Common myeloid progenitor, CD34-positive (primary cell): ENCODE measurements at places on chromosomes 11 and 22.

GRCh38 chr11:124898263-124898680 is 607 bp upstream of the ROBO4 start:
- peak; percentile 27 for DNase-seq

GRCh38 chr11:102346748-102347461 is at the start of gene BIRC2:
Gene BIRC2, plus strand, starts transcription at chr11:102347214. Its CDS starts 2,641 bp downstream, at chr11:102349855.
- peak; percentile 95 for DNase-seq

- DNase-seq, result peak; percentile 37
Measured at GRCh38 chr11:75768909-75769771, 562 bp downstream of the DGAT2 start.

DNA sequence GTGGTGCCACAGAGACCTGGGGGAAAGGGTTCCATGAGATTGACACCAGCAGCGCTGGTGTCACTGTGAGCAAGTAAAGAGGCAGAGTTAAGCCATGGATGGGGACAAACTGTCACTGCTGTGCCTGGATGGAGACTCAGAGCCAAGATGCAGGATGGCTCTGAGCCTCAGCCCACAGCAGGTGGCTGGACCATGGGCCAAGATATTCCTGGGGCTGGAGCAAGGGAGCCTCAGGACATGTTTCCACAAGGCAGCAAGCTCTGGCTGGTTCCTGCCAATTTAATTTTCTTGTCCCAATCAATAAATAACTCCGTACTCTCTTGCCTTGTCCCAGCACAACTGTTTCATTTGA is 23.0 kb downstream of the MYO18B start:
- DNase-seq, result no peak

GRCh38 chr11:64384981-64385944 is 26.3 kb downstream of the RPS6KA4 start:
- DNase-seq, result peak; percentile 28

GRCh38 chr11:1409108-1409851 is 19.5 kb downstream of the BRSK2 start:
- DNase-seq, result no peak

GRCh38 chr11:30889143-30889794 is 303.1 kb upstream of the MPPED2 start:
- no peak for DNase-seq

DNA sequence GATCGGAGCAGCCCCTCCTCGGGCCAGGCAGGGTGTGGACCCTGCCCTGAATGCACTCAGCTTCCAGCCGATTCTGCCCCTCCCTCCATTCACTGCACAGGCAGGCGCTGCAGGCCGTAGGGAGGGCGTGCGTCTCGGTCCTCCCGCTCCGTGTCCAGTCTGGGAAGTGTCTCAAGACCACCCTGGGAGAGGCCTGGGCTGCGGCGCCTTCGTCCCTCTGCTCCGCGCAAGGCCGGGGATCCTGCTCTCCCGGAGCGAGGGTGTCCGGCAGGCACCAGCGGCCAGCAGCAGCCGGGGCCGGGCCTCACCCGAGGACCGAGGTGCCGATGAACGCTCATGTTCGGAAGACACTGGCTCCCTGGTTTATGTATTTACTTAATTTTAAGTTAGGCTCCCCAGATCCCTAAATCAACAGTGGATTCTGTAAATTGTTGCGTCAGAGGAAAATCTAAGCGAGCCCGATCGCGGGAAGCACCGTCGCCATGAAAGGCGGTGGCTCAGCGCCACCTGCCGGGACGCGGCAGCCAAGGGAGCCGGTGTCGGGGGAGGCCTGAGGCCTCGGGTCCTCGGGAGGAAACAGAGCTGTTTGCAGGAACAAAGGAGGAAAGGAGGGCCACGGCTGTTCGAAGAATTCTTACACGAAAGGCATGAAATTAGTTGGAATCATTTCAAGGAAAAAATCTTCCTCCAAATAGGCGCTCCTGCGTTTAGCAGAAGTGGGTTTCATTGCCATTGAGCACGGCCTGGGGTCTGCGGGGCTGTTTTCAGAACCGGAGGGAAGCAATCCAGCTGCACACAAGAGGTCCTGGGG is 195.3 kb downstream of the BRD1 start:
- peak; percentile 50 for DNase-seq

GRCh38 chr11:85431319-85431718 is 195.8 kb downstream of the DLG2 start:
- DNase-seq, result no peak

DNA sequence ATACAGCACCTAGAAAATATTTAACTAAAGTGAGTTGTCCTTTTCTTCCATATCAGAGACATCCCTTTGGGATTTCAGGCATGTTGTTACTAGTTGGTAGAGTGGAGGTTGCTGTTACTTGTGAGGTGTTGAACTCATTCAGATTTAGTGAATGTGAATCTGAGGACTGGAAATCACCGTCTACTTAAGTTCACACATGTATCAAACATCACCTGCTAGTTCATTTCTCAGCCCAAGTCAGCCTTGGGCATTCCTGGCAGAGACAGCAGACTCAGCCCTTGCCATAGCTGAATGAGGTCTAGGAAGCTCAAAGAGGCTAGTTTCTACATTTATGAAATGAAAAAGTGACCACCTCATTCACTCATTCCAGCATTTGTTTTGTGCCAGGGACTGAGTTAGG is 9.7 kb downstream of the KDELR3 start:
- DNase-seq, result no peak

DNA sequence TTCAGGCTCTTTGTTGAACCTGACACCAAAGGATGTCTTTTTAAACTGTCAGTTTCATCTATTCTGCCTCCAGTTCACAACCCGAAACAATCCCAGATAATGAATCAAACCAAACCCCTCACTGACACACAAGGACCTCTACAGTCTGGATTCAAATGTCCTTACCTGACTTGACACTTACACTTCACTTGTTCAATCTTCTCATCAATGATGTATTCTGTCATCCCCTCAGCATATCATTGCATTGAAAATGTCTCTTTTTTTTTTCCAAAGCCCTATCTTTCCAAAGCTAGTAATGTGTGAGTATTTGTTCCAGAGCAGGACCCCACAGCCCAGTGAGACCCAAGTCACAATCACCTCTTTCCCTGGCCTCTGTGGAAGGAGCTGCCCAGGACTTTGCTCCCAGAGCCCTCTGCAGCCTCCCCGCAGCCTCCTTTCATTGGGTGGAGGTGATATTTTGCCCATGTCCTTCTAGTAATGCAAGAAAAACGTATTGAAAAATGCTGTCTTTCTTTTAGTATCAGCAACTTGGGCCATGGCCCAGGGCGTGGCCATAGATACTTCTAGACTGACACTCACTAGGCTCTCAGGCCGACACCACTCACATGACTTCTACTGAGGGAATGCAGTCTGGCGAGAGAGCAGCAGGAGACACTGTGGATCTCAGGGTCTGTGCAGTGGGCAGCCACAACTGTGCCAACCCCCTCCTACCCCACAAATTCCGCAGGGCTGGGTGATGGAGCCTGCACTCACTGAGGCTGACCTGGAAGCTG is 18.2 kb downstream of the RFPL3 start:
- no peak for DNase-seq

GRCh38 chr22:41620589-41621098 is at the start of gene DESI1:
Gene DESI1, minus strand, starts transcription at chr22:41621043. Its CDS starts 204 bp downstream, at chr22:41620839.
- peak; percentile 22 for DNase-seq

- no peak for DNase-seq
Measured at GRCh38 chr11:34050581-34051348, 766 bp upstream of the CAPRIN1 start.

GRCh38 chr11:30143098-30143705 is 87.6 kb upstream of the FSHB start:
- DNase-seq, result peak; percentile 3

DNA sequence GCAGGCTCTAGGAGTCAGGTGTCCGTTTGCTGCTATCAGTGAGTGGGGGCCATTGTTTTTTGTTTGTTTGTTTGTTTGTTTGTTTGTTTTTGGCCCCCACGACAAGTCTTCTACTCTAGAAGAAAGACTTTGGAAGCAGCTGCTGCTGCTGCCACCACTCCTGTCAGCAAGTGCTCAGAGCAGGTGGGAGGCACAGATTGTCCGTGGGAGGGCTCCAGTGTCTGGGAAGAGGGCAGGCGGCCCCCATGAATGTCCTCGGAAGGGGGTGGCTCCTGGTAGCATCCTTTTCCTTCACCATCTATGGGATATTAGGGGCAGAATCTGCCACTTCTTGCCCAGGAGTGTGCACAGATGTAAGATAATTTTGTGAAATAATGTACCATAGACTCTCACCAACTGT is 37.8 kb upstream of the YWHAH start:
- DNase-seq, result no peak

GRCh38 chr11:63448646-63449045 is 42.3 kb downstream of the PLAAT5 start:
- DNase-seq, result peak; percentile 24

DNA sequence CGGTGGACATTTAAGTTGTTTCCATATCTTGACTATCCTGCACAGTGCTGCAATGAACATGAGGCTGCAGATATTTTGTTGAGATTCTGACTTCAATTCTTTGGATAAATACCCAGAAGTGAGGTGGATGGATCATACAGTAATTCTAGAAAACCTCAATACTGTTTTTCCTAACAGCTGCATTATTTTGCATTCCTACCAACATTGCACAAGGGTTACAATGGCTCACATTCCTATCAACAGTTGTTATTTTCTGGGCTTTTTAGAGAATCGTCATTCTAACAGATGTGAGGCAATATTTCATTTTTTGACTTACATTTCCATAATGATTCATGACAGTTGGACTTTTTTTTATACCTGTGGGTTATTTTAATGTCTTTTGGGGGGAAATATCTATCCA is 716.9 kb upstream of the ANO3 start:
- DNase-seq, result no peak

GRCh38 chr22:29848111-29848510 is 10.0 kb upstream of the ASCC2 start:
- DNase-seq, result no peak

GRCh38 chr11:68798221-68798813 is 43.4 kb downstream of the CPT1A start:
- DNase-seq, result peak; percentile 29

- DNase-seq, result no peak
Measured at GRCh38 chr22:30288419-30289140, 725 bp downstream of the CASTOR1 start.

- DNase-seq, result no peak
Measured at GRCh38 chr11:15591112-15591537, 476.4 kb downstream of the INSC start.

DNA sequence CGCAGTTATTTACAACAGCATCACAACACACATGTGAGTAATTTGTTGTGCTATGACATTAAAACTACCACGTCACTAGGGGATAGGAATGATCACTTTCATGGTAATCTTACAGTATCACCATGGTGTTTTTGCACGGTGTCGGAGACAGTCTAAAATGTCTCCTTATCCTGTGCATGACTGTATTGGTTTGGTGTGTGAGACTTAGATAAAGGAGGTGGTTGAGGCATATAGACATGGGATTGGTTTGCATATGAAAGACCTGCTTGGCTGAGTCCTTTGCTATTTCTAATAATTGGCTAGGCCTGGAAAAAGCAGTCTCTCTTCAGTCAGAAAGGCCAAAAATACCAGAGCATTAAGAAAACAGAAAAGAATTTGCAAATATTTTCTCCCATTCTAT is 30.2 kb downstream of the MSANTD4 start:
- DNase-seq, result no peak

GRCh38 chr11:67409261-67409666 is 5.4 kb downstream of the TBC1D10C start:
- peak; percentile 61 for DNase-seq

- DNase-seq, result no peak
Measured at GRCh38 chr11:131146827-131147490, 223.5 kb upstream of the NTM start.

DNA sequence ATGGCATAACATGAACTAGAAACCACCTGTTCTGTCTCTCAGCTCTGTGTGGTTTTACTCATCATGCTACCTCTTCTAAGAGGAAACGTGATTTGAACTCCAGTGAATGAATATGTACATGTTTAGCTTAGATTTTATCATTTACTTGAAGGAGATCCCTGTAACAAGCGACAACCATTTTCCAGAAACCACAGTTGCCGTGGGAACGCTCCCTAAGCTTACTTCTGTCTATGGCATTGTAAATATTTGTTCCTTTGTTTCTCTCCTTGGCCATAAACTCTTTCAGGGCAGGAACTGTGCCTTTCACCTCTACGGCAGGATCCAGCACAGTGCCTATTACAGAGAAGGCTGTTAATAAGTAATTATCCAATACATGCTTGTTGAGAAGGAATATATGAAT is 17.1 kb upstream of the TPH1 start:
- no peak for DNase-seq

DNA sequence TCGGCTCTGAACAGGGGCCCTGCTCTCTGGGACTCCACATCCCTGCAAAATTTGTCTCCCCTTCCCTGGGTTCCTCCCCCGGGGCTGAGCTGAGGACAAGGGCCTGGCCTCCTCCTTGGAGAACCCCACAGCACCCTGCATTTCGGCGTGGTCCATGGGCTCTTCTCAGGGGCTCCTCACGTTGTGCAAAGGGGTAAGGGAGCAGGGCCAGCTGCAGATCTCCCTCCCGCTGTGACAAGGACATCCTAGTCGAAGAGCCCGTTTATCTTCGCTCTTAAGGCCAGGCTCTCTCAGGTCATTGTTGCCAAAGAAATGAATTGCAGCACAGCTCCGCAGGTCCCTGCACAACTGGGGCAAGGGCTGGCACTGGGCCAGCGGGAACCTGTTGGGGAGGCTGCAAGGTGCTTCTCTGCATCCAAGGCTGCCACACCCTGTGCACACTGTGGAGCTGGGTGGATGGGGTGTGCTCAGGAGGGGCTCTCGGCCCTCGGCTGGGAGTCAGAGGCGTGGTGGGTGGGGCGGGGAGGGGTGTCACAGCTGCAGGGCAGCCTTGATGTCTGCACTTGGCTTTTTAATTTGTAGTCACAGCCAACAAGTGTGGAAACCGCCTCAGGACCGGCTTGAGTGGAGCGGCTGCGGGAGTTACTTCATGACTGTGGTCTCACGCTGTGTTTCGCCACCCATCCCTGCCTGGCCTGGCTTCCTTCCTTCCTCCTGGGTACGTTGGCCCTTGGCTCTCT is 26.6 kb upstream of the SEPTIN5 start:
- DNase-seq, result no peak

DNA sequence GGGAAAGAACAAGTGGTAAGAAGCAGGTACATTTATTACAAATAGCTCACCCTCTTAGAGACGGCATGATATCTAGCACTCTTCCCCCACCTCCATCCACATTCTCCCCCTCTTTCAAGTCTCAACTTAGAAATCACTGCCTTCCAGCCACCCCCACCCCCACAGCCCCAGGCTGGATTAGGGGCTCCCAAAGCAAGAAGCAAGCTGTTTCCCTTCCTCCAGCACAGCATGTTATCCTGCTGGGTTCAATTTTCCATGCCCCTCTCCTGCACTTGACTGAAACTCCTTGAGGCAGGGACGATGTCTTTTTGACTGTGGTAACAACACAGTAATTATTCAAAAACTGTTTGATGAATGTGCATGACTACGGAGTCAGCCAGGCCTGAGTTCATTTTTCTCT is 350.7 kb downstream of the LARGE1 start:
- no peak for DNase-seq
